Glutamatergic neuron (in vitro differentiated cells): ENCODE measurements at places on chromosomes 4 and X.
A peak's percentile ranks its signal among the peaks of the same experiment; 100 is the strongest.

GRCh38 chr4:7938609-7939376 is 868 bp downstream of the AFAP1 start:
- no peak for DNase-seq

DNA sequence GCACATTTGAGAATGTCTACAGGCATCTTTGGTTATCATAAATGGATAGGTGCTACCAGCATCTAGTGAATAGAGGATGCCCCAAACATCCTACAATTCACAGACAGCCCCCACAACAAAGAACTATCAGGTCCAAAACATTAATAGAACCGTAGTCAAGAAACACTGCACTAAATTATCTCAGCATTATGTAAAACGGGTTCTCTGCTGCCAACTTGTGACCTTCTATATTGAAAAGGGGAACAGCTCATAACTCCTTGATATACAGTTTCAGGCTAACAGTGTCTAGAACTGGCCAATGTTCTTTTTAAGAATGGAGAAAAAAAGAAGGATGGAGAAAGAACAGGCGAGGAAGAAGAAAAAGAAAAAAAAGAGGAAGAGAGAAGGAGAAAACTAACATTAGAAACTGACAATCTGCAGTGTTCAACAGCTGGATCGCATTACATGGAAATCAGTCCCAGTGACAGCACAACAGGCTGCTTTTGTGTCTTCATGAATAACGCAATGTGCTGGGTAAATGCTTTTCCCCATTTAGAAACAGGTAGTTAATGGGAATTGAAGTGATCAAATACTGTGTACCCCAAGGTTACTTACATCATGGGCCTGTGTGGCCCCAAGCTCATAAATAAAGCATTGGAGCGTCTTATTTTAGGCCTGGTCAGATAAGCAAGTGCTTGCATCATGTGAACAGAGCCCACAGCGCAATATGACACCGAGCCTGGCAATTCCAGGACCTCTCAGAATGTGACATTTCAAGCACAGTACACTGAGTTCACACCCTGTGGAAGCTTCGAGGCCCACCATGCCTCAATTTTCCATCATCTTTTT is 339.5 kb downstream of the DHX15 start:
- no peak for DNase-seq

DNA sequence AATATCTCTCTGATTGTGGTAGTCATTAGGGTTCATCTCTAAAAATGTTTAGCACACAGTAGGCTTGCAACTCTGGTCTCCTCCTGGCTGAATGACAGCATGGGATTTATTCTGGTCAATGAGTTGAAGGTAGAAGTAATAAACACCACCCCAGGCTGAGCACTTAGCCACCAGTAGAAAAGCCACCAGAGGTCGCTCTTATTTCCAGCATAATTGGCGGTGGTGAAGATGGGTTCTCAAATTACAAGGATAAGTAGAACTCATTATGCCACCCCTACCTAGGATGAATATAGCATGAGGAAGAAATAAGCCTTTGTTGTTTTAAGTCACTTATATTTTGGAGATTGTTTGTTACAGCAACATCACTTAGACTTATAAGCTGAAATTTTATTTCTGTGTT is 302.7 kb downstream of the GPM6A start:
- no peak for DNase-seq

GRCh38 chr4:182729516-182729915 is 187.7 kb downstream of the DCTD start:
- no peak for DNase-seq

DNA sequence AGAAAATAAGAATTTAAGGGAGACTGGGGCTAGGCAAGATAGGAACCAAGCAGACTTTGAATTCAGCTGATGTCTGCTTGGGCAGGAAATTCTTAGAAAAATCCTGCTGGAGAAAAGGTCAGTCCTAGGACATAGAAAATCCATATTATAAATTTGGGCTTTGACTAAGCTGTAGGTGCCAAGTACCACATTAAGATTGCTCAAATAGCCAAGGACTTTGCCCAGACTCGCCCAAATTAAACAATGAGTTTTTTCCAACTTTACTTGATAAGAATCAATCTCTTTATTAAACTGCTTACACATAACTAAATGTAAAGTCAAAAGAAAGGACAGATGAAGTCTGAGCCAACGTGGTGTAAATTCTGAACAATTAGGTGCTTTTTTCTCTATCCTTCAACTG is 95.4 kb downstream of the FUNDC1 start:
- no peak for DNase-seq

DNA sequence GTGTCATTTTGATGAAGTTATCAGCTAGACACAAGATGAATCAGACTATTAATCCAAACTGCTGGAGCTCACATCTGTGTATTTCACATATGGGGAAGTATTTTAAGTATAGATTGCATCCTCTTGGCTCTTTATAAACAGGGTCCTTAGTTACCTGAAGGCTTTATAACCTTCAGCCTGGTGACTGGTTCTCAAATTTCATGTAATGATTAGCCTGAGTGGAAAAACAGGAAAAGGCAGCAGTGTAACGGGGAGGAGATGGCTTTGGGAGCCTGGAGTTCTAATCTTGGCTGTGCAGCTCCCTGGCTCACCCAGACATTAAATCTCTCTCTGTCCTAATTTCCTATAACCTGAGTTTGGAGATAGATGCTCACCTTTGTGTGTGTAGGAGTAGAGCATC is 103.8 kb upstream of the HPF1 start:
- DNase-seq = no peak

DNA sequence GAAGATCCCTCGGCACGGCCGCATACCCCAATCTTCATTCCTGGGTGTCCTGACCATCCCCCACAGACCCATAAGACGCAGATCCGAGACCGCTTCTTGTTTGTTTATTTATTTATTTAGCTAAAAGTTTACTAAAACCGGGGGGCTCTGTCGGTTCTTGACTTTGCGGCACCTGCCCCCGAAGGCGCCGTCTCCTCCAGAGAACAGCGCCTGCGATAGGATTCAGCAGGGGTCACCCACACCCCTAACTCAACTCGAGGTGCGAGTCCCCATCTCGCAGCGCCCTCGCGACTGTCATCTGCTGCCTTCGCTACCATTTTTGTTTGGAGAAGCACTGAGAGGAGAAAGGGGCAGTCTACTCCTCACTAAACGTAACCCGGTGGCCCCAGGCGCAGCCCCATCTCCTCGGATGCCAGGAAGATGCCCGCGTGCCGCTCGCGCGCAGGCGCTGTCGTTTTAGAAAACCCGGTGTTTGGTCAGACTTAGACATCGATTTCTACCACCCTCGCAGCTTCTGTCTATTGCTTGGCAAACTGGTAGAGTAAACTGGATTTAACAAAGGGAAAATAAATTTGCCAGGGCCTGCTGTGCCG is 18.9 kb upstream of the GPR101 start:
- DNase-seq = peak; percentile 18

DNA sequence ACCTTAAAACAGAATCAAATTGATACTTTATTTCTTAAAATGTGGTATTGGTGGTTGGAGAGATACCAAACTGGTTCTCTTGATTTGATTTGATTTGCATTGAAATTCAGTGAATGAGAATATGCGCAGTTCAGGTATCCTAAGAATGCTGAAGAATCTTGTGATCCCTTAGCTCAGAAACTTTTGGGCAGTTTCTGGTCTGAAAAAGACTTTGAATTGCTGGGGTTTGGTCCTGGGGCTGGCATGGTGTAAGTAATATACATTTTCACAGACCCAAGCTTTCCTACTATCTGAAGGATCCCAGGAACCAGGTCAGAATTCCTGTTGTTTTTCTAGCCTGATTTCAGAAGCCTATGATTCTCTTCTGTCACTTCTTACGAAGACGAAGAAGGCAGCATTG is 6.6 kb downstream of the RAB33B start:
- DNase-seq = no peak

DNA sequence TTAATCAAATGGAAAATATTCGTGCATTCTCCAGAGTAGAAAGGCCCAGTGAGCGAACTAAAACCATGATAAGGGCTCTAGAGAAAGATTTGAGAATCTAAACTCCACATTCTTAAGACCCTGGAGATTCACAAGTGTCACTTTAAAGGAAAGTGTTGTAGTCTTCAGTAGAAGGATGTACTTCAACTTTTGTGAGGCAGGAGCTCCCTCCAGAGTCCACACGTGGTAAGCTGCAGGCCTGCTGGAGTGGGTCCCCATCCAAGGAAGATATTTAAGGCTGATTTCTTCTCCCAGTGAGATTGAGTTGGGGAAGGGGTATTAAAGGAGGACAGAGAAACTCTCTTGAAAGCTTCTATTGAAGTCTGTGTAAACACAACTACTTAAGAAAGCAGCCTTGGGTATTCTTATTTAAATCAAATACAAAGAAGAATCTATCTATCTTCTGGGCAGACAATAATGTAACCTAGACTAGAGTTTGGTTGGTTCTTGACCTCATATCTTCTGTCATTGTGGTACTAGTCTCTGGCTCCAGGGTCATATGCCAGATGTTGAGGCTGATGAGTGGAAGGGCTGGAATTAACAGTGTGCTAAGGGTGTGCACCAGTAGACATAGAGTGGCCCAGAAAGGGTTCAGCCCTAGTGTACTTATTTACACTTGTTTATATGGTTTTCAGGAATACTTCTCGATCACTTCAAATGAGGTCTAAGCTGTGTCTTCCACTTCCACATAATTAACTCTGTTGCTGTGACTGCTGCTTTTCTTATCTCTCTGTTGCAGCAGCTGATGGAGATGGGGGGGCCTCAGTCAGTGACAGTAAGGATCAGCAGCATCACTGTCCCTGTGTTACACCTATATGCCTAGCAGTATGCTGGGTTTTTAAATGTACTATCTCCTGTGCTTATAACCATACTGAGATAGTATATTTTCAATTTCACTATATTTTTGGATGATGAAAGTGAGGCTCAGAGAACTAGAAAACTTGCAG is 76.1 kb downstream of the HMGB2 start:
- peak; percentile 74 for DNase-seq

DNA sequence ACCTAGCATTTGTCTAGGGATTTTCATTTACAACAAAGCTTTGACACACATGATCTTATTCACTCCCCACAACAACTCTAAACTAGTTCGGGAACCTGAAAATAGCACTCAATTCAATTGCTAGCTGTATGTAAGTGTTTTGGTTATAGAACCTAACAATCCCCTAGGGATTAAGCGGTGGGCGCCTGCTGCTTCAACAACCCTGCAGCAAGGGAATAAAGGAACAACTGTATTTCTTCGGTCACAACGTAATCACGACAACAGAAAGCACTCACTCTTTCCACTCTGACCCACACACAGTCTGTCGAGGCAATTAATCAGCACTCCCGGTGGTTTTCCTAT is 674 bp upstream of the DIAPH2 start:
- DNase-seq = no peak

DNA sequence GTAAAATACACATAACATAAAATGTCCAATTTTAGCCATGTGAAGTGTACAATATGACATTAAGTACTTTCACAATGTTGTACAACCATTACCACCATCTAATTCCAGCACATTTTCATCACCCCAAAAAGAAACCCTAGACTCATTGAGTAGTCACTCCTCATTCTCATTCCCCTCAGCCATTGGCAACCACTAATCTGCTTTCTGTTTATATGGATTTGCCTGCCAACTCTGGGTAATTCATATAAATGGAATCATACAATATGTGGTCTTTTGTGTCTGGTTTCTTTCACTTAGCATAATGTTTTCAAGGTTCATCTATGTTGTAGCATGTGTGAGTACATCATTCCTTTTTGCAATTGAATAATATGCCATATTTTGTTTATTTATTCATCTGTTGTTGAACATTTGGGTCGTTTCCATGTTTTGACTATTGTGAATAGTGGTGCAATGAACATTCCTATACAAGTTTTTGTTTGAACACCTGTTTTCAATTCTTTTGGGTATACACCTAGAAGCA is 43.0 kb downstream of the EIF2S3 start:
- DNase-seq = no peak

DNA sequence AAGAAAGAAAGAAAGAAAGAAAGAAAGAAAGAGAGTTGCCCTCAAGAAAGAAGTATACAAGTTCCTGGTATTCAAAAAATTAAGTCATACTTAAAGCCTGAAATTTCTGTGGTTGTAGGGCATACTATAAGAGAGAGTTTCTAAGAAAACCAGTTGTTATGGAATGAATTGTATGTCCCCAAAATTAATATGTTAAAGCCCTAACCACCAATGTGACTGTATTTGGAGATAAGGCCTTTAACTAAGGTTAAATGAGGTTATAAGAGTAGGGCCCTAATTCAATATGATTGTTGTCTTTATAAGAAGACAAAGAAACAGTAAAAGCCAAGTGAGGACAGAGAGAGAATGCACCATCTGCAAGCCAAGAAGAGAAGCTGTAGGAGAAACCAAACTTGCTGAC is 521.1 kb downstream of the CCSER1 start:
- no peak for DNase-seq

DNA sequence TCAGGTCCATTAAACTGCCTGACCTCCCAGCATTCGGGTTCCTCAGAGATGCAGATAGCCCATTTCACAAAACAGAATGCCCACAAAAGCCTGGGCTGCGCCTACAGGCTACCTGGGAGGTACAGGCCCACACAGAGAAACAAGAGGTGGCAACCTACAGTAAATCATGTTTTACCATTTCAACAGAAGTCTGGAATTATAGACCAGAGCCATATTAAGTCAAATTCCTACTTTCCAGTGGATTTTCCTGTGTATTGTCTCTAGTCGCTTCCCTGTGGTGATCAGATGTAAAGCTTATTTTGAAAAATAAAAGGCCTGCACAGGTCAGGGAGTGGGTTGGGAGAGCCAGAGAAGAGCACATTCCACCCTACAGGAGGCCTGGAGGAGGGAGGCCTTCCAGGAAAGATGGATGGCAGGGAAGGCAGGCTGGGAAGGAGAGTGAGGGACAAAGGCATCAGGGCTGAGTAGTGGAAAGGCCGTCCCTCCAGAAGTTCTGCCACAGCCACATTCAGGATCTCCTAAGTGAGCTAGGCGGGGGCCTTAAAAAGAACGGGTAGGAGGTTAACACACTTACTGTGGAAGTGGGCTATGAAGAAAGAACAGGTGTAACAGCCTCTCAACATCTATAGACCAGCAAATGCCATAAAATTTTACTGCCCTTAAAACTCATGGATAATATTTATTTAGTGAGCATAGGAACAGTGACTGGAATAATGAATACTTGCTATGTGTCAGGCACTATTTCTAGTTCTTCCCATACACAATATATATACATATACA is 19.0 kb upstream of the USO1 start:
- no peak for DNase-seq

DNA sequence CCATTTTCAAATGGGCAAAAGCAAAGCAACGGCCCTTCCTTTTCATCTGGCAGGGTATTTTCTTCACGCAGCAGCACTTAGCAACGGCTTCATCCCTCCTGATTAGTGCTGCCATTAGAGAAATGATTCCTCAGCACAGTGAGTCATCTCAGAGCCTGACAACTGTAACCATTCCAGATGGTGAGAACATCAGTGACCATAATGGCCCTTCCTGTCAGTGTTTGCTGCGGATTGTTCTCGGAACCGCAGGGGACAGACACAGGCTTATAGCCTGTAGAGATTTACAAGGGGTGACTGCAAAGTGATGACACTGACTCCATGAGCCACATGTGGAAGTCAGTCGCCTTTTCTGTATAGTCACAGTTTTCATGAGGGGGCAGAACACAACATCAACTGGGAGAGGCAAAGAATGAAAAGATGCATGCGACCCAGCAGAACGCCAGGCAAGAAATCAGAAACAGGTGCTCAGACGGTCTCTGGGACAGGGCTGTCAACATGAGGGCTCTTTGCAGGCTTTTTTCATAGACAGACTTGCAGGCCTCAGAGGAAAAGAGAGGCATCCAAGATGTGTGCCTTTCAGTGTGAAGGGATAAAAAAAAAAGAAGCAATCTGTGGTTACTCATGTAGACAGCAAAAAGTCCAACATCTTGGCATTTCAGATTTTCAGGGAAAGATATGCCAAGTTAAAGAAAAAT is 69.9 kb upstream of the FBXW7 start:
- peak; percentile 28 for DNase-seq
